ENCODE measurements at places on chromosomes 6 and 20.

GRCh38 chr6:118724211-118724610 is 72.8 kb upstream of the CEP85L start:
- DNase-seq: no peak

DNA sequence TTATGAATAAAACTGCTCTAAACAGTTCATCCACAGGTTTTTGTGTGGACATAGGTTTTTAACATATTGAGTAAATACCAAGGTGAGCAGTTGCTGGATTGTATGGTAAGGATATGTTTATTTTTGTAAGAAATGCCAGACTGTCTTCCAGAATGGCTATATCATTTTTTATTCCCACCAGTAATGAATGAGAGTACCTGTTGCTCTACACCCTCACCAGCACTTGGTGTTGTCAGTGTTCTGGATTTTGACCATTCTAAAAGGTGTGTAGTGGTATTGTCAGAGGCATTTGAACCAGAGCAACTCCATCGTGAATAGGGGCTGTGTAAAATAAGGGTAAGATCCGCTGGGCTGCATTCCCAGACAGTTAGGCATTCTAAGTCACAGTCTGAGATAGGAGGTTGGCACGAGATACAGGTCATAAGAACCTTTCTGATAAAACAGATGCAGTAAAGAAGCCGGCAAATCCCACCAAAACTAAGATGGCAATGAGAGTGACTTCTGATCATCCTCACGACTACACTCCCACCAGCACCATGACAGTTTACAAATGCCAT is 12.9 kb upstream of the NT5E start:
- no peak for DNase-seq

GRCh38 chr6:13413900-13414555 is 73.4 kb downstream of the GFOD1 start:
- DNase-seq: no peak

DNA sequence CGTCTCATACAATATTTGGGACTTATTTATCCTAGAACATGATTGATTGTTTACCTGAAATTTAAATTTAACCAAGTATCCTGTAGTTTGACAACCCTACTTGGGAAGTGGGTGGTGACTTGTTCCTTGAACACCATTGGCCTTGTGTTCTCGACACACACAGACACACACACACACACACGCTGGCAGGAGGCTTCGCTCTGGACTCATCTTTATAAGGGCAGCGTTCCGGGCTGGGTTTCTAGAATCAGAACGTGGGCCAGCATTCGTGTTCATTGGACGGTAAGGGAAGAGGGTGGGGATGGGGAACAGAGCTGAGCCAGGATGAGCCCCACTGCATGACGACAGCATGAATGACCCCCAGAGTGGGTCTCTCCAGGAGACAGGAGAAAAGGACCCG is 16.2 kb upstream of the SSTR4 start:
- no peak for DNase-seq

GRCh38 chr6:121593011-121593641 is 157.7 kb downstream of the GJA1 start:
- no peak for DNase-seq

DNA sequence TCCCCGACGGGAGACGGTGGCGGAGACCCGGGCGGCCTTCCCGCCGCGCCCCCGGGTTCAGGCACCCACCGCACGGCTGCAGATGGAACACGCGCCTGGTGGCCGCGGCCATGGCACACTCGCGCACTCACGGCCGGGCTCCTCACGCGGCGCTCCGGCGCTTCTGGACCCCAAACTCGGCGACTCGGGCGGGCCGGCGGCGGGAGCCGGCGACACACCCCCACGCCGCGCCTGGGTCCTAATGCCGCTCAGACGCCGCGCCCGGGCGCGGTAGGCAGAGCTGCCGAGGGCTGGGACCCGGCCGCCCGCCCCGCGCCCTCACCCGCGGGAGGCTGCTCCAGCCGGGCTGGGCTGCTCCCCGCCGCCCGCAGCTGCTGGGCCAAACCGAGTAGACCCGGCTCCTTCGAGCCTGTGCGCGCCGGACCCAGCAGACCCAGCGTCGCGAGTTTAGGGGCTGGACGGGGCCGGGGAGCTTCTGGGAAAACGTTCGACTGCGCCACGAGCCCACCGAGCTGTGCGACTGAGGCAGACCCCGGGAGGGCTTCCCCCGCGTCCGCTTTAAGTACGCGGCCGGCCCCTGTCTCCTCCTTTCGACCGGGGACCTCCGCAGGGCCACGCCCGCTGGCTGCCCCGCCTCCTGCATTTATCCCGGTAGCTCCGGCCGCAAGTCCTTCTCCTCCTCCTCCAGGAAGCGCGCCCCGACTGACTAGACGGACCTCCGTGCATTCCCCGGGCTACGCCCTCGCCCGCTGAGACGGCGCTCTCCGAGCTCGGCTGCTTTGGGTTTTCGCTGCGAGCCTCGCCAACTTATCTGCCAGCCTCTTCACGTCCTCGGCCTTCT is at the start of gene SLC4A11:
TSS of gene SLC4A11 (minus strand) at position 165 of the 841 bp plus-strand sequence. CDS start at position 112, 53 bp downstream.
- peak; percentile 23 for DNase-seq

- no peak for DNase-seq
These were observed 149.5 kb downstream of the TMEM242 start for GRCh38 chr6:157173776-157174175.

DNA sequence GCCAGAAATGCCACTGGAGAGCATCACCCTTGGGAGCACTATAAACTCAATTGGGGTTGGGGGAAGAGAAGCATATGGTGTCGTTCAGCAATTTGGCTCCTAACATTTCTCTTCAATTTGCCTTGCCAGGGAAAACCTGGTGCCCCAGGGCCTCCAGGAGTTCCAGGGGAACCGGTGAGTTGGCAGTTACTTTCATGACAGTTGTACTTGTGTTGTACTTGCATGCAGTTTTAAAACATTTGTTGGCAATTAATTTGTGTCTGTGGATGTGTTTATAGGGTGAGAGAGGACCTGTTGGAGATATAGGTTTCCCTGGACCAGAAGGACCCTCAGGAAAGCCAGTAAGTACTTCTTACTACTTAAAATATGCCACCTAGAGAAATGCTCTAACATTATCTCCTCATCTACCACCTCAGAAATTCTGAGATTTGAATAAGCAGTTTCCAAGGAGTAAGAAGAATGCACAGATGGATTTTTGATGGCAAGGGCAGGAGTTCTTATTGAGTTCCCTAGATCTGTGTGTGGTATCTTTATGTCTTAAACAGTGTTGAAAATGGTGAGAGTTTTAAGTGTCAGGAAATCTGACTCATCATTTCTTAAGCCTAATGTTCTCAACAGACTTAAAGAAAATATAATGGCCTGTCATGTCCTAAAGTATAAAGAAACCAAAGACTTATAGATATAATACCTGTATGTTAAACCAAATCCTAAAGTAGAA is 122.5 kb downstream of the COL9A1 start:
- DNase-seq: no peak

GRCh38 chr20:42752620-42753019 is 437.1 kb downstream of the PTPRT start:
- no peak for DNase-seq

DNA sequence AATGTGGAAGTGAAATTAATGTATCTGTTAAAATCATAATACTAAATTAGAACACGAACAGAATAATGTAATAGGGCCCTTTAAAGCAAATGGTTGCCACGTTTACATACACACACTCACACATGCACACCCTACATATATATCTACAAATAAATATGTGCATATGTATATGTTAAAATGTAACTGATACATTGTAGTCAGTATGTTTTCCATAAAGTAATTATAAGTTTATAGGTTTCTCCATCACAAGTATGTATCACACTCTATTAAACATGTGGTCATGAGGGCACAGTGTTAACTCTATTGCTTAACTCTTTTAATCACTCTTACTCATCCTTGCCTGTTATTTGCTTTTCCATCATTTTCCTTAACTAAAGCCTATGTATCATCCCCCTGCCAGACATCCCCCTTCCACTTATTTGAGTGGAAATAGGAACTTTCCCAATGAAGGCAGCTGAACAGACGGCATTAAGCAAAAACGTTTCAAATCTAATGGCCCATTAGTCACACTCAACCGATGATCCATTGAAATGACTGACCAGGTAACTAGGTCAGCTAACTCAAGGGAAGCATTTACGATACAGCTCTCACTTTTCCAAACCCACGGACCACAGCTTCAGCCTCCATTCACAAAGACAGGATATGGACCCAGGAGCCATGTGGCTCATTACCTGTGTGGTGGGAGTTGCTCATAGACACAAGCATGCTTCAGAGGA is 89.3 kb downstream of the HAO1 start:
- DNase-seq: no peak

GRCh38 chr6:96521306-96521643 is 331 bp upstream of the UFL1 start:
- DNase-seq: no peak

DNA sequence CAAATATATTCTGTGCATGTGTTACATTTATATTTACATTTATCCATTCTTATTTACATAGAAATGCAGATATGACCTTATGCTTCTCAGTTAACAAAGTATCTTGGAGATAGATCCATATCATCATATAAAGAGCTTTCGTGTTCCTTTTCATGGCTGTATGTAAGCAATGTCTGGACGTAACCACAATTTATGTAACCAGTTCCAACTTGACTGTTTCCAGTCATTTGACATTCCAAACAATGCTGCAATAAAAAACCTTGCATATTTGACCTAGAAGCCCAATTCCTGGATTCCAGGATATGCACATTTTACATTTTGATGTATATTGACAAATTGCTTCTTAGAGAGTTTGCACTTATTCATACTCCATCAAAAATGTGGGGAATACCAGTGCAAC is 113.7 kb upstream of the F13A1 start:
- DNase-seq: no peak

Measured in BJ (cell line).